ENCODE measurements at places on chromosomes 2 and 18.

DNA sequence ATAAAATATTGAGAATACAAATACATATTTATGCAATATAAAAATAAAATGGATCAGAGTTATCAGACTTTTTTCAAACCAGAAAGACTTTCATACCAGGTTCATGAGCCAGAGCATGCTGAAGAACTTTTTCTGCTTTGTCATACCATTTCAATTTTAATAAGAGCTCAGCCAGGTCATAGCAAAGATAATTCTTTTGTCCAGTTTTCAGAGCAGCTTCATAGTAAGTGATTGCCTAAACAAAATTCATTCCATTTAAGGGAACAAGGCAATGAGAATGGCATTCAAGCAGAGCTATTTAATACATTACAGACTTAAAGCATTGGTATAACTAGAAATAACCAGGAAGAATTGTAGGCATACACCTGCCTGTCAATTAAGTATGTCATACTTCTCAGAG is 42.3 kb downstream of the TTC21B start:
- no peak for DNase-seq

DNA sequence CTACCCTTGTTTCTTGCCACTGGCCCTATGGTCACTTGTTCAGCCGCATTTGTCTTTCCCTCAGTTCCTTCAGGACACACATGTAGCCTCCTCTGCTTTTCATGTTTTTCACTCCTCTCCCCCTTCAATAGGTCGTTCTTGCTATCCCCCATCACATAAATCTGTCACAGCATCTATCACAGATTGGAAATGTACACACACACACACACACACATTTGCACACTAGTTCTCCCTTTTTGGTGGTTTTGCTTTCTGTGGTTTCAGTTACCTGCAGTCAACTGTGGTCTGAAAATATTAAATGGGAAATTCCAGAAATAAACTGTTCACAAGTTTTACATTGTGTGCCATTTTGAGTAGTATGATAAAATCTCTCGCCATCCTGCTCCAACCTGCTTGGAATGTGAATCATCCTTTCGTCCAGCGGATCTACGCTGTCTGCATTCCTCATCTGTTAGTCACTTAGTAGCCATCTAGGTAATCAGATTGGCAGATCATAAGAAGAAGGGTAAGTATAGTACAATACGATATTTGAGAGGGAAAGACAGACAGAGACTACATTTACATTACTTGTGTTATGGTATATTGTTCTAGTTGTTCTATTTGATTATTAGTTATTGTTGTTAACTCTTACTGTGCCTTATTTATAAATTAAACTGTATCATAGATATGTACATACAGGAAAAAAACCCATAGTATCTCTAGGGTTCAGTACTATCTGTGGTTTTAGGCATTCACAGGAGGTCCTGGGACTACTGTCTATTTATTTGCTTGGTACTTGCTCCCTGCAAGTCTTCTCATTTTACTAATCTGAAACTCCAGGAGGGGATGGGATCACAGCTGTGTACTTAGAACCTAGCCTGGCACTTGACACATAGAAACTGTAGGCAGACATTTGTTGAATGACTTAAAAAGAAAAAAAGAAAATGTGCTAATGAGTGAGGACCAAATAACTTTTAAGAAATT is 86.1 kb upstream of the PNPT1 start:
- no peak for DNase-seq

GRCh38 chr2:95382192-95382591 is 20.3 kb upstream of the FAHD2A start:
- DNase-seq, result no peak

DNA sequence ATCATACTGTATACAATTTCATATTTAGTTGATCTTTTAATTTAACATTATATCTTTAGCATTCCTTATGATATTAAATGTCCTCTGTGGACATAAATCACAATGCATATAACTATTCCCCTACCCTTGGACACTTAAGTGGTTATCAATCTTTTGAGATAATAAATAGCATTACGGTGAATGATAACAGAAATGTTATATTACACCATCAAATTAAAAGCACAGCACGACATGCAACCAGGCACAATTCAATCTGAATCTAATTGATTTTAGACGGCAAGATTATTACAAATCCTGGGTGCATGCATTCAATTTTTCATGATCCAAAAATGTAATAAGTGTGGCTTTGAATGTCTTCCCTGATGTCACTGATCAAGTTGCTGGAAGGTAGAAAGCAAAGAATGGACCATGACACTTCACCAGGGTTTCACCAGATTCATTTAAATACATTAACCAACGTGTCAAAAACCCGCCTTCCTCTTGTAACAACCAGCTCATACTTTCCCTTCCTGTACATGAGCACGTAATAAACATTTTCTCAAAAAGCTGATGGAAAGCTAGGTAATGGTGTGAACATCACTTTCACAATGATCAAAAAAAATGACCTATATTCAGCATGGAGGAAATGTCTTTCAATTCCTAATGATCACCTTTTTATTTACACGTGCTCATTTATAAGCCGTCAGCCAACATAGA is 513.7 kb upstream of the ID2 start:
- DNase-seq, result no peak

DNA sequence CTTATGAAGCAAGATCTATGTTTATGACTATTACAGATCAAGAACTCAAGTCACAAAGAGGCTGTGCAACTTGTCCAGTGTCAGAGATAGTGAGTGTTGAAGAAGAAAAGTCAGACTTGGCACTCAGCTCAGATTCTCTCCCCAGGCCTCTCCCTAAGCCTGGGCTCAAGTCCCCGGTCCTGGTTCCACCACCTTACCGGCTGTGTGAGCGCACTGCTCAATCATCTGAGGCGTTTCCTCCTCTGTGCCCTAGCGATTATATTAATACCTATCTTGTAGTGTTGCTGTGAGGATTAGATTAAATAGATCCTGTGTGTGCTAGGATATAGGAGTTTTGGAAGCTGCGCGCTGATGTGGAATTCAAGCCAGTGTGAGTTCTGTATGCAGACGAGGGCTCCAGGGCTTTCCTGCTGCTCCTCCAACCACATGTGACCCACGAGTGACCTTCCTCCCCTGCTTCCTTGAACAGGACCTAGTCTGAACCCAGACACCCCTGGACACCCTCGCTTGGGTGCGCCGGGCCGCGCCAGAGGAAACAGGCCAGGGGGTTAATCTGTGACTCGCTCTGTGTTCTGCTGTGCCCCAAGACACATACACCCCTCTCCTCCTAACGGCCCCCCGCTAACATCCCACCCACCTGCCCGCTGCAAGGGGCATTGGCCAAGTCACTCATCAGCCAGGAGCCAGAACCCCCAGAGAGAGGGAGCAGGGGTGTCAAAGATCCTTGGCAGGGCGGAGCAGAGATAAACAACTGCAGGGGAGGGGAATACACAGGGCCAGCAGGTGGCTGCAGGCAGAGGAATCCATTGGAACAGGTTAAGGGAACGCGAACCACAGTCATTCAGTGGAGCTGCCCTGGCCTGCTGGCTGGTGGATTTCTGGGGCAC is 38.3 kb downstream of the TNS1 start:
- no peak for DNase-seq

GRCh38 chr2:9252002-9252357 is 45.4 kb downstream of the ASAP2 start:
- DNase-seq, result no peak

DNA sequence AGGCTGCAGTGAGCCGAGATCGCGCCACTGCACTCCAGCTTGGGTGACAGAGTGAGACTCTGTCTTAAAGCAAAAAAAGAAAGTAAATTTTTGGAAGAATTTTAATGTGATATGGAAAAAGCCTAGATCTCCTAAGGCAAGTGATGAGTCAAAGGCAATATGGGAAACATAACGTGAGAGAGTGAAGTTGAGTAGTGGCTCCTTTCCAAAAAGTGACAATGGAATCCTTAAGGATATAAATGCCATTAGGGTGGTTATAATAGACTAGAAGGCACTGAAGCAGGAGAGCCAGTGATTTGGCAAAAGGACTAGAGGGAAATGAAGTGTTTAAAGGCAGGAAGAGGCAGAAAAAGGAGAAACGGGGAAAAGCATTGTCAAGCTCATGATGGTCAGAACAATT is 25.6 kb downstream of the ARHGAP28 start:
- no peak for DNase-seq

GRCh38 chr18:49869354-49869753 is 56.0 kb upstream of the ACAA2 start:
- no peak for DNase-seq

- no peak for DNase-seq
These were observed 429.2 kb downstream of the PID1 start for GRCh38 chr2:228841877-228842276.

DNA sequence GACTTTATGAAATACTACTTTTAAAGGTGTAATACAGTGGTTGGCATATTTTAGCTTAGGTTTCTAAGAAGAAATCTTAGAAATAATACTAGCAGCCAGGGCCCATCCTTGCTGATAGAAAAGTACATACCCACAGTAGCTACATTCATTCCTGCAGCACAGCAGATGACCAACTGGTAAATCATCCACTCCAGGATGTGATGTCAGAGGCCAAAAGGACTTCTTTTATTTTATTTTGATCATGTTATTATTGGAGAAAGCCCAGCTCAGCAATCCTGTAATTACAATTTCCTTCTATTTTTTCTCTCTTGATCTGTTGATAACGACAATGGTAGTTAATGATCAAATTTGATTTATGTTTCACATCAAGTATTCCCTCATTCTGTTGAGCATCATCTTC is 18.0 kb upstream of the TTN start:
- DNase-seq, result no peak

DNA sequence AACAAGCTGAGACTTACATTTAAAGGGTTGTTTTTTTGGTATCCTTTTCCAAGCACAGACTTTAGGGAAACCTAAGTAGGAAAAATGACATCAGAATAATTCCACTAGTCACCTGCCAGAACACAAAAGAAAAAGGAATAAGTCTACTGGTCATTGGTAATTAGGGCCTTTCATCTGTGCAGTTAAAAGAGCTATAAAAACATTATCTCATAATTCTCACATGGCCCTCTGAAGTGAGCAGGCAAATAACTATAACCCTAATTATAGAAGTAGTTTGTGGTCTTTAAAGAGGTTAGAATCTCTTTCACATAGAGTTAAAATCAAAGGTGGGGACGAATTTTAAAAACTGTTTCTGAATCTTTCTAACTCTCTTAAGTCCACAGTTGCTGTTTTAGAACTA is 111.1 kb upstream of the B3GNT2 start:
- peak; percentile 33 for DNase-seq

DNA sequence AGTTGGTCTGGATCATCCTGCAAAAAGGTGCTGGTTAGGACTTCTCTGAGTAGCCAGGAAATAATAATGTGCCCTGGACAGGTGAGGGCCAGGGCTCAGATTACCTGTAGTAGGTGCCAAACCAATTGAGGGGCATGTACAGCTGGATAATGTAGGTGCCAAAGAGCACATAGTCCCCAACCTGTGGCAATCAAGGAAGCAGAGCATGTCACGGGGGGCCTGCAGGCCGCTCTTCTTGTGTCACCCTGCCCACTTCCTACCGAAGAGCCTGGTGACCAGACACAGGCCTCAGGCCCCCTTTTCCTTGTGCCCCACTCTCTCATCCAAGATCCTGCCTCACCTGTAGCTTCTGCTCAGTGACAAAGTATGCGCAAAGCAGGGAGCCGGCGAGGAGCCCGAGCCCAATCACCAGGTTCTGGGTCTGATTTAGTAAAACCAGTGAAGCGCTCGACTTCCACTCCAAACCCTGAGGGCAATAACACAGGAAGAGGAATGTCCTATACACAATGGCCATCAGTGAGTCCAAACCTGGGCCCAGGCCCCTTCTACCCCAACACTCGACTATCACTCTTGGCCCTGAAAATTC is 5.2 kb downstream of the ABCB6 start:
- DNase-seq, result no peak

DNA sequence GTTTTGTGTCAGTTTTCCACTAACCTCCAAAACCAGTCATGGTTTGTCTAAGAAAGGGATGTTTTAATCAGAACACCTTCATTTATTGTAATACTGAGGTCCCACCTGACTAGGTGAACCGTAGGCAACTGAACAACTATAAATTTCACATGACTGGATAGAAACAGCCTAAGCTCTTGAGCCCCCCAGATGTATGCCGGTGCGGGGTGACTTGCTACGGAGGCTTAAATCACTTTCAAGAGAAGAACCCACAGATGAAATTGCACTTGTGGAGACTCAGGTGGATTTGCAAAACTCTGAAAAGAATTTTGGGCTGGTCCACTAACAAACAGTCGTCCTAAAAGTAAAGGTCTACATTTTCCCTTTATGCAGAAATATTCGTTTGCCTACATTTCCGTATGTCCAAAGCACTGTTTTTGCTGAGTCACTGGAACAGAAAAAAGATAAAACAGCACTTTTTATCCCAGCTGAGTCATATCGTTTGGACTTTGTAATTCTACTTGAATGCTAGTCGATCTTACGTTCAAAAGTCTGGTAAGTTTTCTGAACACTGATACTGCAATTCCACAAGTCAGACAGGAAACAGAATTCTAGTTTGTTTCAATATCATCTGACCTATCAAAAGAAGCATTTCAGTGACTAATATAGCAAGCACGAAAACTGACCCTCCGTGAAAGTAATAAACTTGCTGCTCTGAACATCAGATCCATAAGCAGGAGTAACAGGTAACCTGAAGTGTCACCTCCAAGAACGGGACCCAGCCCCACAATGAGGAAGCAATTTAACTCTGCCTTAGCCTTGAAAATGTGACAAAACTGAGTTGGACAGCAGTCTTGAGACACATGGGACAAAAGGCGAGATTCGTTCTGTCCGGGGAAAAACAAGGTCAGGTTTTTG is 18.1 kb downstream of the ZNF516 start:
- no peak for DNase-seq

GRCh38 chr2:230231251-230231650 is 5.7 kb downstream of the SP140 start:
- DNase-seq, result no peak

DNA sequence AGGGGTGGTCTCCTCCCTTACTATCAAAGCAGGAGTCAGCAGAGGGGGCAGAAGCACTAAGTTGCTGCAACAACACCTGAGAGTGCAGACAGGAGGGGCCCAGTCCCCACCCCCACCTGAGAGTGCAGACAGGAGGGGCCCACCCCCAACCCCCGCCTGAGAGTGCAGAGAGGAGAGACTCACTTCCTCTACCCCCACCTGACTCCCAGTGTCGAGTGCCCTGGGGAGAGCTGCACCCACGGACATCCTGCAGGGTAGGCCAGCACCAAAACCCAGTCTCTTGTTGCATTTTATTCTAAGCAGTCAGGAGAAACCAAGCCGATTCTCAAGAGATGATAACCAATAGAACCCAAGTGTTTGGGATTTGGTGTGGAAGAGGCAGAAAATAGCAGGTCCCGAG is 78.4 kb downstream of the NAPG start:
- no peak for DNase-seq

Measured in NCI-H1105 treated with DMSO at 0.1 percent for 48 hours (cell line).